GM23338 (cell line): ENCODE measurements at places on chromosomes 2 and 18. TPM values are rescaled to one million over a fixed set of nuclear protein-coding genes. Genes with fewer than 3 reads are reported as not detected.

Gene ADAM23
- polyA plus RNA-seq = 9.0 and 11.8 TPM in 2 replicates

DNA sequence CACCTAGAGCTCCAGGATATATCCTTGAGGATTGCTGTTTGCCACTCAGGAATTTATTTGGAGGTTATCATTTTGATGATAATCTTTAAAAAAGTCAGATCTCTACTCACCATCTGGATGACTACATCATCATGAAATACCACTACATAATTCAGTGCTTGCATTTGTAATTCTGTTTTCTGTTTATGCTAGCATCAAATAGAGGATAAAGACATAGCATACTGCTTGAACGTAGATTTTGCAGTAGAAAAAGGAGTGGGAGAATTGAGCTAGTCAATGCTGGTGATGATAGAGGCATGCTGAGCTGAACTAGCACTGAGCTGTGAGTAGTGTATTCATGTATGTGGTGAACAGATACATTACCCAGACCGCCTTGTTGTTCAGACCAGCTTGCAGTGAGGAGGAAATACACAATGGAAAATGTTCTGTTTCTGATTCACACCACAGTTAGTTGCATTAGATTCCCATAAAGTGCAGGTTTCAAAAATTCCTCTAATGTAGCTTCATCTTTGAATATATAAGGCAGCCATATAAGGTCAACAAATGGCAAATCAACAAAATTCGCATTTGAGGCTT lies 68.8 kb upstream of the CDC42EP3 start:
- H3K27ac ChIP-seq = no peak overlapping the region
- H3K36me3 ChIP-seq = no peaks in the 10 kb centered on the region
- H3K27me3 ChIP-seq = no peaks in the 10 kb centered on the region
- no peak overlapping the region for H3K4me3 ChIP-seq
- no peak for DNase-seq
- no peaks in the 10 kb centered on the region for H3K4me1 ChIP-seq

- no peak overlapping the region for H3K27ac ChIP-seq
- H3K4me3 ChIP-seq = no peak overlapping the region
- no peaks in the 10 kb centered on the region for H3K36me3 ChIP-seq
- H3K27me3 ChIP-seq = peaks cover 39% of the 10 kb centered on the region
- DNase-seq = no peak
These were observed 38.4 kb upstream of the REL start for GRCh38 chr2:60843006-60843405.

GRCh38 chr2:28835781-28836180 lies 25.1 kb downstream of the SPDYA start:
- no peaks in the 10 kb centered on the region for H3K4me1 ChIP-seq
- no peak for DNase-seq
- H3K36me3 ChIP-seq = no peaks in the 10 kb centered on the region
- H3K27me3 ChIP-seq = no peaks in the 10 kb centered on the region
- H3K4me3 ChIP-seq = no peak overlapping the region
- H3K27ac ChIP-seq = no peak overlapping the region

DNA sequence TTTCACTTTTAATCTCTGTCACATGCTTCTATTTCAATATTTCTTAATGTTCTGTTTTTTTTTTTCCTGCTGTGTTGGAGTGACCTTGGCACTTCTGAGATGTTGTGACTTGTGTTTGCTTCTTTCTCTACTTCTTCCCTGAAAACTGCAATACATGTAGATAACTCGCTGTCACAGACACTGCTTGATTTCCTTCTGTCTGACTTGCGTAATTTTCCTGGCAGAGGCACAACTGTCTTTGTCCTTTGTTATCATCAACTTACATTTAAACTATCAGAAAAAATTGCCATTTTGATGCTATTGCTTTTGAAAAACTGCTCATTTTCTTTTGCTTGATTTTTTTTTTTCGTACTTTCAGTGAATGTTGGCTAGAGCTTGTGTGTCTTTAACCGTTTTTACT lies 69.0 kb downstream of the BABAM2 start:
- H3K27ac ChIP-seq = no peak overlapping the region
- no peak overlapping the region for H3K4me3 ChIP-seq
- H3K36me3 ChIP-seq = no peaks in the 10 kb centered on the region
- DNase-seq = no peak

GRCh38 chr2:156563994-156564753 lies 128.0 kb downstream of the GPD2 start:
- H3K4me1 ChIP-seq = peaks cover 17% of the 10 kb centered on the region
- H3K36me3 ChIP-seq = no peaks in the 10 kb centered on the region
- H3K27ac ChIP-seq = no peak overlapping the region
- no peak overlapping the region for H3K4me3 ChIP-seq
- H3K27me3 ChIP-seq = no peaks in the 10 kb centered on the region
- DNase-seq = no peak

- no peak for DNase-seq
- no peak overlapping the region for H3K4me3 ChIP-seq
- 0 out of 2 replicates have a peak, but pooled peaks cover 3% of the 10 kb centered on the region for H3K4me1 ChIP-seq
- no peaks in the 10 kb centered on the region for H3K36me3 ChIP-seq
- H3K27me3 ChIP-seq = no peaks in the 10 kb centered on the region
These were observed 267.6 kb downstream of the GBX2 start for GRCh38 chr2:235900631-235901030.

DNA sequence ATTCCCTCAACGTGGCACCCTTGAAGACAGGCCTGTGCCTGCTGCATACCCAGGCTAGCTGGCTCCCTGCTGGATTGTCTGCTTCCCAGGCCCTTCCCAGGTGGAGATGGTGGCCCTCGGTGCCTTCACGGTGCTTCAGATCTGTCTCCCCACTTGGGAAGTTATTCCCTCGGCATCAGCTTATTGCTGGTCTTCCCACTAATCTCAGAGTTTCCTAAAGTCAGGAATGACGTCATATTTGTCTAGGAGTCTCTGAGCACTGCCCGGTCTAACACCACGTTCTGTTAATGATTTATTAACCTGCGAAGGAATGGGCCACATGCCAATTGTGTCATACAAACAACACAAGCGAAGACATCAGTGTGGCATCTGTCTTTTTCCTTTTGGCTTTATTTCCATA lies 269.8 kb upstream of the ID2 start:
- no peak for DNase-seq
- no peaks in the 10 kb centered on the region for H3K4me1 ChIP-seq
- H3K36me3 ChIP-seq = no peaks in the 10 kb centered on the region
- H3K27me3 ChIP-seq = no peaks in the 10 kb centered on the region

DNA sequence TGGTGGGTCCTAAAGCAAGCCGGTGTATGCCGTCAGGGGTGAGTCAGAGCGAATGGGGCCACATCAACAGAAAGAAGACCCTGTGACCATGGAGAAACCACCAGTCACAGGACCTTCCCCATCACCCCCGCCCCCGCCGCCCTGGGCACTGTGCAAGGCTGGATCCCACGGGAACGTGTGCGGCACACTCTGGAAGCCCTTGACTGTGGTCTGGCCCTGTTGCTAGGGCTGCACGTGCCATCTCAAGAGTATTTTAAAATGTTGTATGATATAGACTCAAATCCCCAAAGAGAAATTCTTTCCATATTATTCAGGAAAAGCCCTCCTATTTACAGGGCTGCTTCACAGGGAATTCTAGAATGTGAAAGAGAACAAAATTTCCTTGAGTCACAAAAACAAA lies 174.8 kb downstream of the BCL2 start:
- H3K4me3 ChIP-seq = no peak overlapping the region
- H3K36me3 ChIP-seq = no peaks in the 10 kb centered on the region
- no peaks in the 10 kb centered on the region for H3K27me3 ChIP-seq
- no peak for DNase-seq

- H3K4me1 ChIP-seq = no peaks in the 10 kb centered on the region
- H3K4me3 ChIP-seq = no peak overlapping the region
- no peak overlapping the region for H3K27ac ChIP-seq
- no peaks in the 10 kb centered on the region for H3K36me3 ChIP-seq
These were observed 1247.6 kb downstream of the CNTNAP5 start for GRCh38 chr2:125272651-125273050.
